GM06990 (cell line): ENCODE measurements at places on chromosomes 3 and 15.

GRCh38 chr15:71194286-71194685 lies 79.0 kb downstream of the THSD4 start:
- no peak for DNase-seq

- no peak for DNase-seq
Observed at GRCh38 chr3:126109880-126110235, 25.9 kb upstream of the SLC41A3 start.

DNA sequence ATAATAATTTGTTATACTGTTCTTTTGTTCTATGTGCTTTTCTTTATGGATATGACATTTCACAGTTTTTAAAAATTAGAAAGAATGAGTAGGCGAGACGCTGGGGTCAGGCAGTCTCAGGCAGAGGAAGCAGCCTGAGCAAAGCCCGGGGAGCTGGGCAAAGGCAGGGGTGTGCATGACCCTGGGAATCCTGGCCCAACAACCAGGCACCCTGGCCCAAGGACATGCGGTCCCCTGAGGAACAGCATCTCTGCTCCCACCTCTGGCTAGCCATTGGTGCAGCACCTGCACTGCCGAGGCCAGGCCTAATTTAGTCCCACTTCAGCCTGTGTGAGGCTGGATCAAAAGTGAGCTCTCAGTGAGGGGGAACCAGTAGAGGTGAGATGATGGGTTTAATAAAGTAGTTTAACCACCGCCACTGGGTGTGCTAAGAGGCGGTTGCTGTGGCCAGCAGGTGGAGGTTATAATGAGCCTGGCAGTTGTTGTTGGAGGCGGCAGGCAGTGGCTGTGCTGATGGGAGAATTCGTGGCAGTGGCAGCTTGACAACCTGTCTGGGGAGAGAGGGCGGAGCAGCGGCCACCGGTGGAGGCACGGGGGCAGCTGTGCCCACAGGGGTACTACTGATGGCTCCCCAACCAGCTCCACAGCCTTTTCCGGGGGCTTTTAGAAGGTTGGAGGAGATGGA lies 41.5 kb downstream of the PRKCD start:
- no peak for DNase-seq

- DNase-seq, result no peak
Observed at GRCh38 chr3:155983834-155984474, 113.5 kb downstream of the GMPS start.

- no peak for DNase-seq
Observed at GRCh38 chr3:56196700-56197099, 271.6 kb downstream of the ERC2 start.

GRCh38 chr3:101833446-101833974 lies 15.8 kb upstream of the NFKBIZ start:
- no peak for DNase-seq

DNA sequence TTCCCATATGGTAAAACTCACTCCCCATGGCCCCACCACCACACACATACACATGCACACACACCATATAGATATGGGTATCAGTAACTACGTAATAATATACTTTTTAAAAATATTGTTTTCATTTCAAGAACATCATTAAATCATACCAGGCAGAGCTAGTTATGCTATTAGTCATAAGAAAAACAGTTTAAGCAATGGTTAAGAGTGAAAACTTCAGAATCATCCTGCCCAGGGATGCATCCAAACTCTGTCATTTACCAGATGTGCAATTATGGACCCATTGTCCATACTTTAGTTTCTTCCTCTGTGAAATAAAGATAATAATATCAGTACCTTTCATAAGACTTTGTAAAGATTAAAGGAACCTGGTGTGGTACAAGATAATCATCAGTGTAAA lies 608.3 kb downstream of the RBMS3 start:
- DNase-seq, result no peak

GRCh38 chr15:39609166-39609916 lies 28.5 kb downstream of the THBS1 start:
- DNase-seq, result no peak

GRCh38 chr3:48727511-48727910 lies 10.5 kb upstream of the IP6K2 start:
- DNase-seq, result no peak

DNA sequence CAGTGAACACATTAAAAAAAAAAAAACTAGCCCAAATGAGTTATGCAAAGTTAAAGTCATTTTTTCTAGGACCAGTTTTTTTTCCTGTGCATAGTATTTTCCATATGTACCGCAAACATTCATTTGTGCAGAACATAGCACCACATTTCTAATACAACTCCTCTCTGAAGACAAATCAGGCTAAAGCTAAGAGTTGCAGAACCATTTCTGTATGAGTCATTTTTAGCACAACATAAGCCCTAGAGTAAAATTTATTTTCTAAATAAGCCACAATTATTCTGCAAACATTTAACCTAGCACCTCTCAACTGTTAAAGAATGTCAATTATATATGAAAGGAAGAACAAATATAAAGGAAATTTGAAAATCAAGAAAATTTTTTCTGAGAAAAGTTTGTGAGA lies 375.8 kb downstream of the TIGIT start:
- no peak for DNase-seq

- no peak for DNase-seq
Observed at GRCh38 chr3:40821315-40821714, 296.6 kb downstream of the ZNF621 start.

- no peak for DNase-seq
Observed at GRCh38 chr3:196016485-196016884, 65.4 kb downstream of the TFRC start.

DNA sequence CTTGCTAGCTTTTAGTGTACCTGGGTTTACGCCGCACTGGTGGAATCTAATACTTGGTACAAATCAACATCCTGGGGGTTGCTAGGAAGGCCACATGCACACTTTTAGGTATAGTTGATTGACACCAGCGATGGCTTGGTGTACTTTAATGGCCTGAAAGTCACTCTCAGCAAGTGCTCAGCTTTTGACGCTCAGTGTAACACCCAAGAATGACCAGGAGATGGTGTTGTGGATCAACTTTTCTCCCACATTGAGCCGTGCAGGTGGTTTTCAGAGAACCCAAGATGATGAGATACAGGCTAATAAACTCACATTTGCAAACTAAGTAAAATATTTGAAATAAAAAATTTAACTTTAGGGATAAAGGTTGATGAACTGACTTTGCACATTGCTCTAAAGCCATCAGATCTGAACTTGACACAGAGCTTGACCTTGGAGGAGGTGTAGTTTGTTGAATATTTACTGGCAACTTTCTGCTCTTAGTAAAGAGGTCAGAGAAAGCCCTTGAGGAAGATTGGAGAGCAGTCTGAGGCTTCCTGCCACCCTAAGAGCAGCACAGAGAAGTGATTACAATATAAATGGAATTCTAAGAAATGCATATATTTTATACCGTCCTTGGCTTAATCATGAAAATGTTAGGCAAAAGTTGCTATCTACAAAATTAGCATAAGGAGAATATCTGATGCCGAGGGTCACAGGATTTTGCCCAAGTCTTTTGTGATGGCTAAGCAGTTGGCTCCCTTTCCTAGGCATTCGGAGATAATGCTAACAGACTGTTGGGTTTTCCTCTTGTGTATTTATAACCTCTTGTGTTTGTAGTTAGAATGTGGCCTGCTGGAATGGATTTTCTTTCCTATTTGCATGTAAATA lies 143.4 kb upstream of the RASGRP1 start:
- no peak for DNase-seq

- DNase-seq, result no peak
Observed at GRCh38 chr3:136949708-136950107, 8.1 kb upstream of the IL20RB start.

DNA sequence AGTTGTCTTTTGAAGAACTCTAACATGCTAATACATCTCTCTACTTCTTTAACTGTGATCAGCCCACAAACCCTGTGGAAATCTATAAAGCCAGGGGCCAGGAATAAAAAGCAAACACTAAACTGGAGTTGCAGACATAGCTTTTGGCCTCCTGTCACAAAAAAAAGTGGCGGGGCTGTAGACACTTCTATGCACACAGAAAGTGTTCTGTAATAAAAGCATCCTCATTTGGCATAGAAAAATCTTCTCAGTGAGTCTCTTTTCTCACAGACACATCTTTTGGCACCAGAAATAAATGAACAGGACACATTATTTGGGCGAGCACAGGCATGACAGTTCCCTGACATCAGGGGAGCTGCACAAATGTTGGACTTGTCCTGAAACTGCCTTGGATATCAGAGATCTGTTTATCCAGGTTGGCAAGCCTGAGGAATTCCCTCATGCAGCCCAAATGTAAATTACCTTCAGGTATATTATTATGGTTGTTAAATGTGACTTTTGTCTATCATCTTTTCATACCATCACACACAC lies 355.4 kb downstream of the FGF12 start:
- no peak for DNase-seq

DNA sequence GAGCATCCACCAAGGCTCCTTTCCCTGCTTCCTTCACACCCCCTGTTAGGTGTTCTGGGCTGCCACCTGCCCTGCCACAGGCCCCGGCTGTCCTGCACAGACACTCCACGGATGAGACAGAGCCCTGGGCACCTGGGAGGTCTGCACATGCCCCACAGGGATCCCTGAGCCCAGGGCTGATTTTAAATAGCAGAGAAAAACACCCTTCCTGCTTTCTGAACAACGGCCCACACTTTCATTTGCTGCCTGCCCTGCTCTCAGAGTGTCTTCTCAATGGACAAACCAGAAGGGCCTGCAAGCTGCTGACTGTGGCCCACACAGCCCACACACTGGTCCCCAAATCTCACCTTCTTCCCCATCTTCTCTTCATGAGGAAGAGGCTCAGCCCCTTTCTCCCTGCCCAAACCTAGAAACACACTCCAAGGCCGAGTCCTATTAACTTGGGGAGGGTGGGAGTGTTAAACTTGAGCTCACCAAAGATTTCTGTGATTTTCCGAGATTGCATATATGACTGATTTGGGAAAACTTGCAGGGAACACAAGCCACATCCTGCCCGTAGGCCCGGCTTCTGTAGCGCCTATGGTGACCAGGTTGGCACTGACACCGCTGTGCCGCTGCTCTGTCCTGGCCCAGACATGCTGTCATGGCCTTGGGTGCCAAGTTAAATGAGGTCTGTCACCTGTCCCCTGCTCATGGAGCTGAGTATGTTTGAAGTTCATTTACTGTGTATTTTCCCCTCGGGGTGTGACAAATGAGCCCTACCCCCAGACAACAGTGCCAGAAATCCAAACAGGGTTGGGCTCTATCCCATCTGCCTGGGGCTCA lies 47.2 kb upstream of the KLF13 start:
- no peak for DNase-seq

DNA sequence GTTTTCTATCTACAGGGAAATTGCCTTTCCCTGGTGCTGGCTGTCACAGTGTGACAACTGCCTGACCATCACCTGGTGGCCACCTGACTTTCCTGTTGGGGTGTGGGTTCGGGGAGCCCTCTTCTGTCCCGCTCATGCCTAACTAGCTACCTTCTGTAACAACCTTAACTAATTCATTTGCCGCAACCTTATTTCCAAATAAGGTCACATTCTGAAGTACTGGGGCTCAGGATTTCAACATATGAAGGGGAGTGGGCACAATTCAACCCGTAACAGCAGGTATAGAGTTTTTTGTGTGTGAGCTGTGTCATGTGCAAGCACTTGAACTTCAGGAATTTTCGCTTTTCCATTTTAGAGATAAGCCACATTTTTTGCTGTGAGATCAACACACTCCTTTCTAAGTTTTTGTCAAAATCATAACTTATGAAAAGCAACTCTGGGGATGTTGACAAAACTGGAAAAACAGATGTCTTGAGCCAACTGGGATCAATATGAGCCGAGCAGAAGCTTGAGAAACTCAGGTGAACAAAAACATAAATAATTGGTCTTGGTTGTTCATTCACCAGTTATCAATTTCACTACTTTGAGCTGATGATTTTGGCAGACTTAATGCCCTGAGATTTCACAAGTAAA lies 242.0 kb upstream of the RGMA start:
- no peak for DNase-seq

- DNase-seq, result no peak
Observed at GRCh38 chr15:43135351-43135750, 2.0 kb downstream of the TMEM62 start.

- DNase-seq, result no peak
Observed at GRCh38 chr15:69610277-69610676, 157.7 kb downstream of the RPLP1 start.

DNA sequence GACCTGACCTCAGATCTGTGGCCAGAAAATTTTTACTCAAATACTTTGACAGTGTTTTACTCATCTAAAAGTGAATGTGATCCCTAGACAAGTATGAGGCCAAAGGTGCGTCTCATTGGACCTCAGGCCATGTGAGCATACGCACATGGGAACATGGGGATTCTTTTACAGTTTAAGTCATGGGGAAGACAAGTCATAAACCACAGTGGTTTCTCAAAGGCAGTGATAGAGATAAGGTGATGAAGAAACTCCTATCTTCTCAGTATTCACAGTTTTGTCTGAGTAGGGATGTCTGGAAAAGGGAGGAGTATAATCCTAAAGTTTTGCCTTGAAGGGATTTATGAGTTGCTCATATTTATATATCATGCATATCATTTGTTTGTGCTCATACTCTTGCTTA lies 173.8 kb downstream of the FNDC3B start:
- DNase-seq, result no peak

- DNase-seq, result no peak
Observed at GRCh38 chr3:53464424-53464823, 30.0 kb upstream of the CACNA1D start.

- DNase-seq, result no peak
Observed at GRCh38 chr3:29590461-29590860, 309.6 kb downstream of the RBMS3 start.

DNA sequence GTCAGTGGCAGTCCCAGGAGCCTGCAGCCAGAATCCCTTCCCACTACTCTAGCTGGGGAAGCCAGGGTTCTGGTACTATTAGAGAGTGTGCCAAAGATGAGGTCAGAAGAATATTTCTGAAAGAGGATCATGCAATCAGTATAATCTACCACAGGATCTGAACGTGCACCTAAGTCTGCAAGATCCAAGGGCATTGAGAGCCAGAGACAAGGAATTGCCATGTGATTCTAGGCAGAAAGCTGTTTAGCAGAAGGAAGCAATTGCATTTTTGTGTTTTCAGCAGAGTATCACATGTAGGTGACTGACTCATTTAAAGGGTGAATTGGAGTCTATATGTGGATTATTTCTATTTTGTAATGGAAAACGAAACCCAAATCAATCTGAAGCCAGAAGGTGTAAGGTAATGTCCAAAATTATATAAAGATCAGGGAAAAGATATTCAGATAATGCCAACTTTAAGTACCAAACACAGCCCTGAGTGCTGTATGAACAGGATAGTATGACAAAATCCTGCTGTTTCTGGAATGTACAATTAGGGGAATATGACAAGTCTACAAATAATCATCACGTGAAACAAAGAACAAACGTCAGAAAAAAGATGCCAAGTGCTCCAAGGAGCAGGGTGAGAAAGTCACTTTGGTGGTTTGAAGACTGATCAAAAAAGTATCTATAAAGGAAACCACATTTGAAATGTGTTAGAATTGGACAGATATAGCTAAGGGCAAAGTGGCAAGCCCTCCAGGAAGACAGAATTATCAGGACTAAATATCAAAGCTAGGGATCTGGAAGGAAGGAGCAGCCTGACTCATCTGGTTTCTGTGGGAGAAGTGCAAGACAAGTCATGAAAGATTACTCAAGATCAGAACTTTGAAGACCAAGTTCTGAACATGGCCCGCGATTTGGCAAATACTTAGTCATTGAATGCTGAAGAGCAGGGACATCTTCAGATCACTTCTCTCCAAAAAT lies 1036.6 kb downstream of the NTRK3 start:
- no peak for DNase-seq

- DNase-seq, result peak; percentile 68
Observed at GRCh38 chr3:134852893-134853351, 57.9 kb downstream of the EPHB1 start.
